Stimulated activated CD8-positive, alpha-beta memory T cell treated with anti-CD3 and anti-CD28 coated beads, Interleukin-15, amount 100 ng/mL, for 24 hours (primary cell): ENCODE measurements at places on chromosomes 12 and 14.
A peak's percentile ranks its signal among the peaks of the same experiment; 100 is the strongest.

- no peak for DNase-seq
Observed at GRCh38 chr12:10084733-10085132, 14.1 kb downstream of the CLEC1A start.

GRCh38 chr12:116236148-116236731, 41.3 kb downstream of the MED13L start:
- DNase-seq, result no peak

GRCh38 chr14:28765831-28766468, 637 bp upstream of the FOXG1 start:
- no peak for DNase-seq

DNA sequence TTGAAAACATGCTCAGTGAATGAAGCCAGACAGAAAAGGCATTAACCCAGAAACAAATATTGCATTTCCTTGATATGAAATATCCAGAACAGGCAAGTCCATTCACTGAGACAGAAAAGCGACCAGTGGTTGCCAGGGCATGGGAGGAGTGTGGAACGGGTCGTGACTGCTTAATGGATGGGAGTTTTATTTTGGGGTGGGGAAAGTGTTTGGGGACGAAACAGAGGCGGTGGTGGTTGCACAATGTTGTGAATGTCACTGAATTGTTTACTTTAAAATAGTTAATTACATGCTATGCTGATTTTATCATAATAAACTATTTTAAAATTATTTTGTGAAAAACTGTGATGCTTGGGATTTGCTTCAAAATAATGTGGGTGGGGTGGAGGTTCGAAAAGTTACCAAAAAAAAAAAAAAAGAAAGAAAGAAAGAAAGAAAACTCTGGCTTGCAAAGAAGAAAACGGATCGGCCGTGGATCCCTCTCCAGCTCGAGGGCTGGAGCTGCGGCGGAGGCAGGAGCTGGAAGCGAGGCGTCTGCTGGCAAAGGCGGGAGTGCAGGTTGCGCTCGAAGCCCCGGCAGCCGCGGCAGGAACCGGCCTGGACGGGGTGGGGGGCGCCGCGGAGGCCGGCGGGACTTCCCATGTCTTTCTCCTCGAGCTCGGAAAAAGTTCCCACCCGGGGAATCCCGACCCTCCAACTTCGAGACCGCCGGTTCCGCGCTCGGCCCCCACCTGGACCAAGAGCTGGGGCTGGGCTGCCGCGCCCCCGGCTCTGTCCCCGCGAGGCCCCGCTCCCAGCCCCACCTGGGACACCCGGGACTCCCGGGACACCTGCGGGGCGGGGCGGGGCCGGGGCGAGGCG, 524 bp upstream of the P2RX2 start:
- no peak for DNase-seq

DNA sequence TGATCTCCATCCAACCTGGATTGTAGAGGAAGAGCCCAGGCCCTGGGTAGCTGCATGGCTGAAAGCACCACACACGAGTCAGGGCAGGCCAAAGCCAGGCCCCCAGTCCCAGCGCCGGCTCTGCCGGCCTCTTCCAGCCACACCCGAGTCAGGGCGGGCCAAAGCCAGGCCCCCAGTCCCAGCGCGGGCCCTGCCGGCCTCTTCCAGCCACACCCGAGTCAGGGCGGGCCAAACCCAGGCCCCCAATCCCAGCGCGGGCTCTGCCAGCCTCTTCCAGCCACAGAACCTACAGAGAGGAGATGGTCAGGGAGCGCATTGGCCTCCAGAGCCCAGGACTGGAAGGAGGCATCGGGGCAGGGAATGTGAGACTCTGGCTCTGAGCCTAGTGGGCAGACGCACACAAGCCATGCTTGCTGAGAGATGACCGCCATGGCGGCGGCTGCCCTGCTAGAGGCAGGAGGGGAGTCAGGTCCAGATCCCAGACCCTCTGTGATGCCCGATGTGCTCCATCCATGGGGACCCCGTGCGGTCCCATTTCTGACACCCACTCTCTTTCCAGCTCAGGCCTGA, 30.2 kb downstream of the BEGAIN start:
- DNase-seq, result no peak

DNA sequence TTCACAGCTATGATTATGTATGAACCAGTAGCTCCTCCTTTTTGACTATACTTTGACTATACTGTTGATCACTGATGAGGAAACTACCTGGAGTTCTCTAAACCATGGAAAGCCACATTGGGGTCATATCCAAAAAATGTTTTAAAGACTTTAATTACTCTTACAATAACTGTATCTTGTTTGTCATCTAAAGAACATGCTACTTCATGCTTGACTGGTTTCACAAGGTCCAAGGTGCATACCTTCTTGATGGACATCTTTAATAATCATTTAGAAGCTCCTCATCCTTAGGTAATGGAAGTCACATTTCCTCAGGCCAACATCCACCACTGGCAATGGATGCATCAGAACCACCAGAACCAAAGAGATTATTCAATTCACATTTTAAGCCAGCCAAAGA, 29.9 kb downstream of the WASHC3 start:
- DNase-seq, result no peak

- no peak for DNase-seq
Observed at GRCh38 chr14:29892327-29892726, 35.3 kb downstream of the PRKD1 start.

GRCh38 chr12:82740129-82741000, 53.7 kb downstream of the TMTC2 start:
- no peak for DNase-seq

DNA sequence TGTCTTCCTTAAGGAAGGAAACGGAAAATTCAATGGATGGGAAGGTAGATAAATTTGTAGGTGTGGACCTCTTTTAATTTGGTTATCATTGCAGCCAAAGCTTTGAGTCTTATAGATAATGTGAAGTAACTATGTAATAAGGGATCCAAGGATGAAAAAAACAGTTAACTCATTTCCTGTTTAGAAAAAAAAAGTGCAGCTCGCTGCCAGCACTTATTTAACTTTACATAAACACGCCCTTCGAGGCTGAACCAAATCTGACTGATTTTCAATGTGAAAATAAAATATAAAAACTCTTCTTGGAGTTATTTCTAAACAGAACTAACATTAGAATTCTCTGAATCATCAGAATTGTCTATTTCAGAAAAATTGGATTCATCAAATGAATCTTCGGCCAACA, 7.0 kb downstream of the NUBPL start:
- no peak for DNase-seq

DNA sequence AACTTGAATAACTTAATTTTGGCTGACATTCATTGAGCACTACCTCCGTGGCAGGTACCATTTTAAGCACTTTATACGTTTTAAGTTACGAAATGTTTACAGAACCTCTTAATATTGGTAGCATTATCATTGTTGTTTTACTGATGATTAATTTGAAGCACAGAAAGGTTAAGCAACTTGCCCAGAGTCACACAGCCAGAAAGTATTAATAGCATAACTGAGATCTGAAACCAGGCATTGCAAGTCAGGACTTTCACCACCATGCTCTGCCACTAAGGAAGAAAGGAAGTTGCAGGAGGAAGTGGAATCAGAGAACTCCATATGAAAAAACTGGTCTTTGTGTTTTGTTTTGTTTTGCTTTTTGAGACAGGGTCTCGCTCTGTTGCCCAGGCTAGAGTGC, 28.2 kb upstream of the BCAT1 start:
- no peak for DNase-seq

GRCh38 chr14:73465823-73466532, 7.6 kb upstream of the NUMB start:
- DNase-seq, result no peak

DNA sequence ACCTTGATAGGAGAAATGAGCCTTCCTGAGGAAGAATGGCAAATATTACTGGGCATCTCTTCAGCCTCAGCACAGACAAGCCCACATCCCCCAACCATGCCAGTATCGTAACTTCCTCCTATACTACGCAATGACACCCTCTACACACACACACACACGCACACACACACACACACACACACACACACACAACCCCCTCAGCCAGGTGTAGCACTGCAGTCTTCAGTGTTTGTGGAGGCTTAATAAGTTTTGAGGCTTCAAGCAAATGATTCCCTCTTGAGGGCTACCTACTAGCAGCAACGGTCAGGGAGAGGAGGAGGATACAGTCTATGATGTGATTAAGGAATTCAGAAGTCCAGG, 1.6 kb downstream of the DGKA start:
- no peak for DNase-seq

DNA sequence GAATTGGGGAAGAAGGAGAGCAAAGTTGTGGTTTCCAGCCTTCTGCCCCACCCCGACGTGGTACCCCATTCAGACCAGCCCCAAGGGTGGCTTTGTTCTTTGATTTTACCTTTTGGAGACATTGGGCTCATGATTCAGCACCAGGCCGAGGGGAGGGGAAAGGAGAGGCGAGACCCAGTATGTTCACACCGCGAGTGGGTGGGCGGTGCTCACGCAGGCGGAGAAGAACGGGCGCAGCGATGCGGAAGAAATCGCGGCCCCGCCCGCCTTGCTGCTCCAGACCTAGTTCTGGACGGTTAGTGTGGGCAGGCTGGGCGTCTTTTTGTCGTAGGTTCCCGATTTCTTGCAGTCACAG, 963 bp downstream of the ATL1 start:
- DNase-seq, result peak; percentile 13

GRCh38 chr14:98160901-98161300, 1111.1 kb downstream of the BCL11B start:
- no peak for DNase-seq

- DNase-seq, result no peak
Observed at GRCh38 chr12:124588751-124589267, 21.4 kb upstream of the NCOR2 start.

DNA sequence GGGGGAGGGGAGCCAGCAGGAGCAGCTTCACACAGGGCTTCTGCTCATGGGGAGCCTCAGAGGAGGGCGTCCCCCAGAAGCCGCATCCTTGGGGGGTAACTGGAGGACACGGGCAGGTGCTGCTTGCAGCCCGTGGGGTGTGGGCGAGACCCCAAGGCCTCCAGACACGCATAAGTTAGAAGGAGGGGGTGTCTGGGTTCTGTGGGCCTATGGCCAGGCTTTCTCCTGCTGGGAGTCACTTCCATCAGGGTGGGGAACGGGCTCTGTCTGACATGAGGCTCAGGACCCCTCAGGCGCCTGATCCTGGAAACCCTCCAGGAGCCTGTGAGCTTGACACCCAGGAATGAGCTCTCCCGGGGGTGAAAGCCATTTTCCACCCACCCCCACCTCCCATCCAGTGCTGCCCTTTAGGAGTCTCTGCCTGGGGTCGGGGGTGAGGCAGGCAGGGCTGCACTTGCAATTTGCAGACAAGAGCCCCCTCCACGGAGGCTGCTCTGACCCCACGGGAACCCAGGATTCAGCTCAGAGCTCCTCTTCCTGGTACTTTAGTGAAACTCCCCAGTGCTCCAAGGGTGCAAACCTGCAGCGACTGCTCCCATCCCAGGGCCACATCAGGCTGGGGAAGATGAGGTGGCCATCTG, 325.7 kb downstream of the ADGRD1 start:
- no peak for DNase-seq

GRCh38 chr14:74064883-74065282, 19.4 kb downstream of the ALDH6A1 start:
- no peak for DNase-seq

DNA sequence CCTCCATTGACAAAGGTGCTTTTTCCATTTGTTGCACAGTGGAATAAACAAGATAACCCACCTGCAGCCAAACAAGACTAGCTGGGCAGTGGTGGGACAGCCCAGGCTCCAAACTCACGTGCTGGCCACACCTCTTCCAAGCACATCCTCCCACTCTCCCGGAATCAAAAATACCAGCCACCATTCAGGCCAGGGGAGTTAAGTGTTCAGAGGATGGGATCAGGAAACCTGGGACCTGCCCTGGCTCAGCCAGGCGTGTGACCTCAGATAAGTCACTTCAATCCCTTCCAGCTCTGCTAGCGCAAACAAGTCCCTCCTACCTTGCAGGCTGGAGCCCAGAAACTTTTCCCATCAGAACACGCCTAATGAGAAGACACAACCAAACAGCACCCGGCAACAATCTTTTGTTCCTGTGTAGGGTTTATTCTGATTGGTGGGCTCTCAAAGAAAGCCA, 43.3 kb downstream of the ACTN1 start:
- no peak for DNase-seq

DNA sequence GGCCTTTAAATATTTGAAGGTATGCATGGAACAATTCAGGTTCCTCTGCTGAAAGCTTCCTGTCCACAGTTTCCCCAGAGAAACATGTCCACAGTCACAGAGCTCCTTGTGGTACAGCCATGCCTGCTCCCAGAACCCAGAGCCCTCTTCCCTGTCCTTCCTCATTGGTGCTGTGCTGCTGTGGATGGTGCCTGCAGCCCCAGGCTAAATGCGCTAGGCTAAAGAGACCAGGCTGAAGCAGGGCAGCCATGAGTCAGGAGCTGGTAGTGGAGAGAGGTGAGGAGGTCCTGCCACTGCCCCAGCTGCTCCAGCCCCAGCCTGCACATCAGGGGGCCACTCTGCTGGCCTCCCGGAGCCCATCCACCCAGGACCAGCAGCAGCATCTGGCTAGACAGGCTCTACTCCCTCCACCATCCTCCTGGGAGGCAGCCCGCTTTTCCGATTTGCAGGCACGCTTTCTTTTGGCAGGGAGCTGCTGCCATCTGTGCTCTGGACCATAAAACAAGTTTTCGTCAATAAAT, 65.4 kb upstream of the DDX11 start:
- DNase-seq, result no peak

- no peak for DNase-seq
Observed at GRCh38 chr12:3820122-3820521, 53.1 kb downstream of the PARP11 start.

DNA sequence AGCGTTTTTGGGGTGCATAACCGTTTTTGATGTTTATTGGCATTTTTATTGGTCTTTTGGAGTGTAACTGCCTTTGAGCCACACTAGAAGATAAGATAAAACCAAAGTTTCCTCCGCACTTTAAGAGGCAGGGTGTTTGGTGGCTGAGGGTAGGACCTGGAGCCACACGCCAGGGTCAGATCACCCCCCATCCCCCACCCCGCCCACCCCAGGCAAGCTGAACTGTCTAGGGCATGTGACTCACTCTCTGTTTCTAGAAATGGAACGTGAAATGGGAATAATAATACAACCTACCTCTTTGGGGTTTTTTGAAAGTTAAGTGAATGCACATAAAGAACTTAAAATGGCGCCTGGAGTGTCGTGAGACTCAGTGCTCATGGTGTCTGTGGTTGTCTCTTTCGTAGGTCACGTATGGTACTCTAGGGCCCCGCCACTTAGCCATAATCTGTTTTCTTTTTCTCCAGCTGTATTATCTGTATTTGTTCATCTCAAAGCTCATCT, 56.0 kb downstream of the PPP2R5C start:
- no peak for DNase-seq

DNA sequence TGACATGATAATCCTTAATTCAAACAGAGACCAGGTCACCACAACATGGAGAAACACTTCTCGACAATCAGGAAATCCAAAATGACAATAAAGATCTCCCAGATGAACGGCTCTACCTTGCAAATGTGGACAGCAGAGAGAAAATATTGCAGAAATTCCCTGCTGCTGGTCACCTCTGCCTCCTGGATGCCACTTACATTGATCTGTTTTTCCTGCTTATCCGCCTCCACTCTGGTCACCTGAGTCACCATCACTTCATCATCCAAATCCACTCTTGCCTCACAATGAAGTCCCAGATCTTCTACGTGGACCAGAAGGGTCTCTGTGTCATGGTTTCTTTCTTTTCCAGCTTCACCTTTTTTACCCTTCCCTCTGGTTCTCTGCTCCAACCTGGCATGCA, 21.1 kb downstream of the TTC9 start:
- no peak for DNase-seq

GRCh38 chr14:68513137-68513536, 279.7 kb downstream of the ZFP36L1 start:
- DNase-seq, result no peak
